ENCODE measurements at places on chromosomes 5 and 9.

DNA sequence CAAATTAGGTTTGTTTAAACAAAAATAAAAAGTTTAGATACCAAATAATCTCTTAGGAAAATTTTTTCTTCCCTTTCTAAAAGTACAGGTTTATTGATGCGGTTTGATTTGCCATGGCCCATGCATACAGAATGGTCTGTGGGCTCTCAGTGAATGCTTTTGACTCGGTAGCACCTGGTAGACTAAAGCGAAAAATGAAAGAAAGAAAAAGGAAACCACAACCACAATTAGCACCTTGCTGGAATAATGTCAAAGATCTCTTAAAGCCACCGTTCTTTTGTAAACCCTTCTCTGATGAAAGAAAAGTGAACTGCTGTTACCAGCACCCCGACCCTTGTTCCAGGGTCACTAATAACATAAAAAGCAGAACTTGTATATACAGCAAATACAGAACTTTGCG, 157.9 kb downstream of the NFIB start:
- DNase-seq: no peak

GRCh38 chr5:174796711-174797192, 72.4 kb downstream of the MSX2 start:
- DNase-seq: no peak

DNA sequence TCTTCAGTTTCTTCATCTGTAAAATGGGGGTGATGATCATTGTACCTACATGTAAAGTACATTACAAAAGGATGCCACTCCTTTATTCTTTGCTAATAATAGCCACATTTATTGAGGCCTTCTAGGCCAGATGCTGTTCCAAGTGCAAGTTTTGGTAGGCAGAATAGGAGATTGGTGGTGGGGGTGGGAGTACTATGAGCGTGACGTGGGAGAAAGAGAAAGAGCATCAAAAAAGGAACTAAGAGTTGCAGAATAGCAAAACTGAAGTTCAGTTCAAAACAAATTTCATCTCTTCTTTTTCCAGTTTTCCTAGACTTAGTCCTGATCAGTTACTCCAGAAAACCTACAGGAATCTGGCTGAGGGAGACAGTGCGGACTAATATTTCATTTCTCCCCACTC, 174.1 kb downstream of the SNX18 start:
- DNase-seq: no peak

- DNase-seq: no peak
These were observed 42.9 kb downstream of the FGF18 start for GRCh38 chr5:171462136-171462927.

- DNase-seq: no peak
These were observed 250.6 kb downstream of the PAPPA start for GRCh38 chr9:116404228-116404627.

- no peak for DNase-seq
These were observed 8.0 kb downstream of the GAS1 start for GRCh38 chr9:86939321-86939720.

- DNase-seq: no peak
These were observed 690.3 kb upstream of the DMAC1 start for GRCh38 chr9:8489835-8490234.

DNA sequence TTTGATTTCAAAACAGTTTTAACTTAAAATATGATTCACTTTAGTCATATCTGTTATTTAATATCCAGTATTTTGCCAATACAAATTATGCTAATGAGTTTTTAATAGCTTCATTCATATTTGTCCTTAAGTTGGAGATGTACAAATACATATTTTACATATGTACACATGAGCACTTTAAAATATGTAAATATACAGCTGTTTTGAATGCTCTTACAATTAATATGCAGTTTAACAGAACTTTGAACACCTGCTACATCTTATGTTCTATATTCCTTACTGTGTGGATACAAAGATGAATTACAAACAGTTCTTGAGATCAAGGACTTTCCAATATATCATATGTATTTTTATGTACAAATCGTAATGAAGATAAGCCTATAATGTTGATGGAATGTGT, 74.0 kb downstream of the CHSY3 start:
- DNase-seq: no peak

GRCh38 chr5:19256036-19256435, 732.0 kb downstream of the CDH18 start:
- DNase-seq: no peak

- no peak for DNase-seq
These were observed 51.9 kb downstream of the GALNT10 start for GRCh38 chr5:154242442-154242841.

GRCh38 chr5:17187011-17187785, 30.2 kb upstream of the BASP1 start:
- no peak for DNase-seq

DNA sequence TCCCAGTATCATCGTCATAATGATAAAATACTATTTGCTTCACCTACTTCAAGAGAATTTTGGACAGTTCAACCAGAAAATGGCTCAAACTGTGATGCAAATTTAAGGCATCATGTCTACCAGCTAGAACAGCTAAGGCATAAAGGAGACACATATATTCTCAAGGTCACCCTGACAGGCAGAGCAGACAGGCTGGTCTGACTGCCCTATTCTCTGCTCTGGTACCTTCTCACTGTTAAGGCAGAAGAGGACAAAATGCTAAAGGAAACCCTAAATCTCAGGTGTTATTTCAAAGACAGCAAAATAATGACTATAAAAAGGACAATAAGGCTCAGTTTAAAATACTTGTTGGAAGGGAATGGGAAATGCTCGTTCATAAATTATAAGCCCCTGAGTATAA, 87.2 kb downstream of the MRPS27 start:
- DNase-seq: no peak

GRCh38 chr5:153888781-153889180, 149.9 kb downstream of the FAM114A2 start:
- no peak for DNase-seq

DNA sequence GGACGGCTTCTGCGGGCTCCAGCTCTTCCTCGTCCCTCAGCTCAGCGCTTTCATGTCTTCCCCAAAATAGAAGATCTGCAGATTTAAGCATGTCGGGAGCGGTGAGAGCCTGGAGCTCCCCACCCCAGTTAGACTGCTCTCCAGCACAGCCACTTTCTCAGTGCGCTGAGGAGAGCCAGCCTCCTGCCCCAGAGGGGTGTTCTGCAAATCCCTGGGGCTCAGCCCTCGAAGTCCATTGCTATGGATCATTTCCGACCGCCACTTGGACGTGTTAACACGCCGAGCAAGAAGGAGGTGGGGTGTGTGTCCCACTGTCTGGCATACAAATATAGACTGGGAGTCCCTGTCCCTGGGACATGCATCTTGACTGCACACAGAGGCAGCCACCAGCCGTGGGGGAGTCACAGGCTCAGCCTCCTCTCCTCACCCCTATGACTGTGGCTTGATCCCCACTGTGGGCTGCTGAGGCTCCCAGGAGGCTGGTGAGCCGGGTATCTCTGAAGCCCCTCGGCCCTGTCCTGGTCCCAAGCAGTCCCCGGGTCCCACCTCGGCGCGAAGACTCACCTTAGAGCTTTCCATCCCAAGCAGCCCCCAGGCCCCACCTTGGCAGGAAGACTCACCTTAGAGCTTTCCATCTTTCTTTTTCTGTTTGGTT, 30.0 kb upstream of the RNF130 start:
- no peak for DNase-seq

GRCh38 chr5:132475497-132475882, 15.1 kb downstream of the IRF1 start:
- DNase-seq: no peak

DNA sequence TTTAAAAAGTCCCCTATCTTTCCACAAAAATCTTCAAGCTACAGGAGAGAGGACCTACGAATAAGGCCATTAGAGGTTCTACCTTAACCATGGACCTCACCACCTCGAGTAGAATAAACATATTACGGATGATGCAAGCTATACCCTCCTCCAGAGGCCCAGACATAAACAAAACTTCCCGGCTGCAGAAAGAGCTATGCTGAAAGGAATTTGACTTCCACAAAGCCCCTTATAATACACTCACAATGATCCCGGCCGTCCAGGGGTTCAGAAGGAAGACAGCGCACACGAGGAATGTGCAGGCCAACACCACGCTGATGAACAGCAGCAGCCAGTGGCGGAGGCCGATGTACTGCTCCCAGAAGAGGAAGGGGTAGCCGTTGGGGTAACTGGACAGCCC, 59.0 kb downstream of the PTCH1 start:
- no peak for DNase-seq

DNA sequence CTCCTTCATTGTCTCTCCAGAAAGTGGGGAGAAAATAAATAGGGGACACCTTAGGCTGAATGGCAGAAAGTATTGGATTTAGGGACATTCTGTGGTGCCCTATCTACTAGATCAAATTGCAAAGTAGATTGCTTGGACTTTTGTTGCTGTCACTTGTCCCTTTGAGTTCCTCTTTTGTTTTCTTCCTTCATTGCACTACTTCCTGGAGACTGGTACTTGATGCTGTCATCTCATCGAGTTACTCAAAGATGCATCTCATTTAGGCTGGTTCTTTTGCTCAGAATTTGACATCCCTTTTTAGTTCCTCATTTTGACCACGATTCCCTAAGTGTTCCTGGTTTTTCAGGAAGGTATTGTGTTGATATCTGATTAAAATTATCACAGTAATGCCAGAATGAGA, 137.6 kb downstream of the ADGRV1 start:
- no peak for DNase-seq

DNA sequence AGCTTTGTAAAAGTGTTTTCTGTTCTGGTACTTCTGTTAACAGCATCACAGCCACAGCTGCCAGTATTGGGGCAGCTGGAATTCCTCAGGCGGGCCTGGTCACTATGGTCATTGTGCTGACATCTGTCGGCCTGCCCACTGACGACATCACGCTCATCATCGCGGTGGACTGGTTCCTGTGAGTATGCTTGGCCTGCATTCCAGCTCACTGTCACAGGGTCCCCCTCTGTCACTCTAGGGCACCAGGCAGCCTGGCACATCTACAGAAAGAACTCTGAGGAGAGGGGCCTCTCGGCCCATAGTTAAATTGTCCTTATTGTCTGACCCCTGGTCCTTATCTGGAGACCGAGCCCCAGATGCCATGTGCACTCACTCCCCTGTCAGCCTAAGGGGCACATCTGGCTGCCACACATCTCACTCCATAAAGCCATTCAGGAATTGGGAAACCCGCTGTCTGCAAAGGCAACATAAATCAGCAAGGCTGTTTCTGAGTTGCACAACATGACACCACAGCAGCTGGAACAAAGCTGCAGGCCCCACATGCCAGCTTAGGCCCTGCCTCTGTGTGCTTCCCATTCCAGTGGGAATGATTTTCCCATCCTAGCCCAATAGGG, 77.5 kb downstream of the SLC1A3 start:
- DNase-seq: peak; percentile 85

GRCh38 chr9:4668604-4669003, 2.3 kb upstream of the SPATA6L start:
- DNase-seq: no peak

- DNase-seq: no peak
These were observed 19.0 kb upstream of the LHFPL2 start for GRCh38 chr5:78667461-78668103.

- DNase-seq: no peak
These were observed 27.8 kb downstream of the TNPO1 start for GRCh38 chr5:72844218-72844603.

- no peak for DNase-seq
These were observed 46.7 kb downstream of the VAV2 start for GRCh38 chr9:133945314-133945975.

- DNase-seq: no peak
These were observed 19.3 kb upstream of the RAPGEF1 start for GRCh38 chr9:131759017-131759647.

- no peak for DNase-seq
These were observed 193.0 kb downstream of the PRR16 start for GRCh38 chr5:120657104-120657503.

DNA sequence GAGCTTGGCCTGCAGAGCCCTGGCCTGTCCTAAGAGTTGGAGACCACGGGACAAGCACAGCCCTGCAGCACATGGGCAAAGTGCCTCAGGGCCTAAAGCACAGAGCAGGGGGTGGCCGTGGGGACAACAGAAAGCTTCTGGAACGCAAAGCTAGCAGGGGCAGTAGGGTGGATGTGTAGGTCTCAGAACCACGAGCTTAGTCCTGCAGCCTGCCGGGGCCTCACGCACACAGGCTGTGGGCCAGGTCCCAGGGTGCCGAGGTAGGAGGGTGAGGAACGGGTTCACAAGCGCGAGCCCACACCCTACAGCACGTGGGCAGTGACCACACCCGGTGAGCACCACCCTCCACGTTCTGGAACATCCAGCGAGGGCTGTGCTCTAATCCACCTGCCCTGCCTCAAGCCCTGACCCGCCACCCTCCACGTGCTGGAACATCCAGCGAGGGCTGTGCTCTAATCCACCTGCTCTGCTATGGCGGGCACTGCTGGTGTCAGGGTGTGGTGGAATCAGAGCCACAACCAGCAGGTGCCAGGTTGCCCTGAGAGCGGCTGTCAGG, 9.3 kb downstream of the CLPTM1L start:
- no peak for DNase-seq

All from putamen (tissue), 1 donor.